Non-pigmented ciliary epithelial cell (primary cell): ENCODE measurements at places on chromosomes 16 and 17.

DNA sequence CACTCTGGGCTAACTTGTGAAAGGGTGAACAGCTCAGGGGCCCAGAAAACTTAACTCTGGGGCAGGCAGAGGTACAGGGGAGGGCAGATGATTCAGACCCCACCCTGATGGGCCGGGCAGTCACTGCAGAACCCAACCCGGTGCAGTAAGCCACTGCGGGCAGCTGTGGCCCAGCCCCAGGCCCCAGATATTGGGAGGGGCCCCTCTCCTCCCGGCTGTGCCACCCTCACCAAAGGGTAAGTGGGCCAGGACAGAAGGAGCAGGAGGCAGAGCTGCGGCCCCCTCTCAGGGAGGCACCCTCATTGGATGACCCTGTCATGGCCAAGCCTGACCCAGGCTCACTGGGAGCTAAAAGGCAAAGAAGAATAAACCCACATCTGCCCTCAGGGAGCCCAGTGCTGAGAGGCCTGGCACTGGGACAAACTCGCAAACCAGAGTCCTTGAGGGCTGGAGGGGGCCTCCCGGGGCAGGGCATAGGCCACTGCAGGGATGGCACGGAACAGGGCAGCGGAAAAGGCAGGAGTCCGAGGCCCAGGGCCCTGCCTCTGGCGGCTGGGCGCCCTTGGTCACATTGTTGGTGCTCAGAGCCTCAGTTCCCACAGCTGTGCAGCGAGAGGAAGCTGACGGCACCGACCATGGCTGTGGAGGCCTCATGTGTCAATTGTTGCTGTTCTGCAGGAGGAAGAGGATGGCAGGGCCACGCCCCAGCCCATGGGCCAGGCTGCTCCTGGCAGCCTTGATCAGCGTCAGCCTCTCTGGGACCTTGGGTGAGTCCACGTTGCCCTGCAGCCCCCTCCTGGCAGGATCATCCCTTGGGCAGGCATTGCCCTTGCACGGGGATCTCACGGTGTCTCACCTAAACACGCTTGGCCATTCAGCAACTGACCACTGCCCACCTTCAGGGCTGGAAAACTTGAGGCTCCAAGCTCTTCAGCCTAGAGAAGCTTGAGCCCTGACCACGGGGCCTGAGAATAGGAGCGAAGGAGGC lies 3.1 kb downstream of the ITGB4 start:
- DNase-seq, result no peak

DNA sequence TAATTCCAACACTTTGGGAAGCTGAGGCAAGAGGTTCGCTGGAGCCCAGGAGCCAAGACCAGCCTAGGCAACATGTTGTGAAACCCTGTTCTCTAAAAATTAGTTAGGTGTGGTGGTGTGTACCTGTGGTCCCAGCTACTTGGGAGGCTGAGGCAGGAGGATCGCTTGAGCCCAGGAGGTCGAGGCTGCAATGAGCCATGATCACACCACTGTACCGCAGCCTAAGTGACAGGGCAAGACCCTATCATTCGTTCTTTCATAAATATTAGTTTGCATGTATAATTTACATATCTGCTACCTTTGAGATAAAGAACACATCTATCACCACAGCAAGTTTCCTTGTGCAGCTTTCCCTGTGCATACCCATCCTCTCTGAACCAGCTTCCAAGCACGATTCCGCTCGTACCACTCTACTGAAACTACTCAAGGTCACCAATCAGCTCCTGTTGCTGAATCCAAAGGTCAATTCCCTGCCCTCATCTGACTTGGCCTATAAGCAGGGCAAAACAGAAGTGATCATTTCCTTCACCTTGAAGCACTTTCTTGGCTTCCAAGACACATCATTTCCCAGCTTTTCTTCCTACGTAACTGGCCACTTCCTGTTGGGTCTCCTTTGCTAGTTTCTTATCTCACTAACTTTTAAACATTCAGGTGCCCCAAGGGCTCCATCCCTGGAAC lies 49.1 kb downstream of the GRB2 start:
- DNase-seq, result no peak

GRCh38 chr17:58587713-58588117 lies 73.3 kb upstream of the MTMR4 start:
- DNase-seq, result no peak

- DNase-seq, result no peak
These were observed 61.4 kb downstream of the SRL start for GRCh38 chr16:4180511-4180910.

- no peak for DNase-seq
These were observed 478.8 kb downstream of the NPIPA7 start for GRCh38 chr16:16857603-16858283.

DNA sequence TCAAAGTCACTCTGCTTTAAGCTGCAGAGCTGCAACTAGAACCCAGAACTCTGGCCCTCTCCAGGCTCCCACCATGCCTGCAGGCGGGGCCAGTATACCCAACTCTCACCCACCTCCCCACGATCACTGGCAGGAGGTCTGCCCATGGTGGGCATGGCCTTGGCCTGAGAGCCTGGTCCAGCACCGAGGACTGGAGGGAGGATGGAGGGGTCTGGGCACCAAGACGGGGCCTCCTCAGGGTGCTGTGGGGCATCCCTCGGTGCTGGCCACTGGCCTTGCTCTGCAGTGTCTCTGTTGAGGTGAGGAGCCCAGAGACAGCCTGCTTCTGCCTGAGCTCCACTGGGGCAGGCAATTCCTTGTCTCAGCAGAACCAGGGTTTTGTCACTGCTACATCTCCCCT lies 1.5 kb upstream of the KRT16 start:
- no peak for DNase-seq

DNA sequence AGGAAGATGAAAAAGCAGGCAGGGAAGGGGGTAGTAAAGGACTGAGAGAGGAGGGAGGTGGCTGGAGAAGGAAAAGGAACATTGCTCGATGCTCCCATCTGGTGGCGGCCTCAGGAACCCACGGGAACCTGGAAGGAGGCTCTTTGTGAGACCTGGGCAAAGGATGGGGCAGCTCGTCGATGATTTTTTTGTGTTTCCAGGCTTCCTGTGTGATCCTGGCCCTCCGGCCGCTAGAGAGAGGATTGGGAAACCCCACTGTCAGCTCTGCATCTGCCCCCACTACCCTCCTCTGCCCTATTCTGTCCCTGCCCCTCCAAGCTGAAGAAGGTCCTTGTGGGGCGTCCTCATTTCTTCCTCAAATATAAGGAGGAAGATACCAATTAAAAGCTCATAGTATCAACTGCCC lies 6.6 kb downstream of the WFIKKN2 start:
- no peak for DNase-seq

DNA sequence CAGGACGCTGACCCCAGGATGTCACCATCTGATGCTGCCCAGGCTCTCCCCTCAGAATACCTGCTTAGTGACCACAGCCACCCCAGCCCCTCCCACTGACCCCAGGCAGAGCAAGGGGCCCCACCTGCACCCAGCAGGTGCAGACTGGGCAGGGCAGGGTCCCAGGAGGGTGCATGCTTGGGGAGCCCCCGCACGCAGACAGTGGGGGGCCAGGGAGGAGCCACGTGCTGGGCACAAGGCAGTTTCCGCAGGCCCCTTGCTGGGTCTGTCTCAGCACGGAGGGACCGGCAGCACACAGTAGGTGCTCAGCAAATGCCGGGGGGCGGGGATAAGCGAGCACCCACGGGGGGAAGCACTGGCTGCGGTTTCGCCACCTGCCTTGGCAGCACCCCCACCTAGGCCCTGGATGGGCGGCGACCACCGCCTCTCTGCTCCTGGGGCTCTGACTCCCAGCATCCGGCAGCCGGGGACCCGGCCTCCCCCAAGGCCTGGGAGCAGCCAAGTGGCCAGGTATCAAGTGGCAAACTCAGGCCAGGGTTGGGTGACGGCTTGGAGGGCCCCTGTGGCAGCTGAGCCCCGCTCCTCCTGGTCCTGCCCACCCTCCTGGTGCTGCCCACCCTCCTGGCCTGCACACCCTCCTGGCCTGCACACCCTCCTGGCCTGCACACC lies 18.7 kb upstream of the SSTR5 start:
- DNase-seq, result no peak

GRCh38 chr16:66322174-66322573 lies 44.3 kb upstream of the CDH5 start:
- DNase-seq, result no peak

DNA sequence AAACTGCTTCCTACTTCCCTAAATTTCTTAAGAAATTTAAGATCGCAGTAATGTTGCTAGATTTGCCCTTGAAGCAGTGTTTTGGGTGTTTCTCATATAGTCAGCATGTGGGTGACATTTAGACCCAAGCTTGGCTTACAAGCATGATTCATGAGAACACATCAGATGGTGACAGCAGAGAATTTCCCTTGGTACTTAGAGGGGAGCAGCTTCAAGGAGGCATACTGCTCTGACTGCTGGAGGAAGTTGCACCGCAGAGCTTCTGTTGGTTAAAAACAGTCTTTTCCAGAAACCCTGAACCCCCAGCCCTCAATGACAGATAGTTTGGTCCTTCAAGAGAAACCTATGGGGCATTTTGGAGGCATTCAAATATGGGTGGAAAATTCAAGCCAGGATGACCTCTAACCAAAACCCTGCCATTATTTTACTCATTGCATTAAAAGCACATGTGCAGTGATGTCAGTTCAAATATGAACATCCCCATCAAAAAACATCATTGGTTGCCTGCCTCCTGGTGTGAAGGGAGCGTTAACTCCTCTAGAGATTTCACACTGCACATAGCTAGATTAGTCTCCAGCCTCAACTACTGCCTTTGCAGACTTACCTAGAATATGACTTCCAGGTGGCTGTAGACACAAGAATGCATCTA lies 201.5 kb upstream of the CACNG5 start:
- DNase-seq, result peak; percentile 24

DNA sequence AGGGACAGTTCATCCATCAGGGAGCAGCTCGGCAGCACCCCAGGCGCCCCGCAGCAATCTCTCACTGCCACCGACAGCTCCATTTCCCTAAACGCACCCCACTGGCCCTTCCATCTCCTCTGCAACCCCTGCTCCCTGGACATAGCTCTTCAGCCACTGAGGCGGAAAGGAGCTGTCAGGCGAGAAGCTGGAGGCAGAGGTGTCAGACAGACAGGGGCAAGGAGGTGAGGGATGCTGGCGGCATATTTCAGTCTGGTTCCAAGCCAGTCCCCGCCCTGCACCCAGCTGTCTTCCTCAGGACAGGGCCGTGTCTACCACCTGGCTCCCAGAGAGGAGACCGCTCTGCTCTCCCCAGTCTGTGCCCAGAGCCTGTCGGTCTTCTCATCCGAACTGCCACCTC lies 9.7 kb downstream of the ACLY start:
- no peak for DNase-seq

- DNase-seq, result no peak
These were observed 74.2 kb upstream of the KSR1 start for GRCh38 chr17:27382025-27382424.

GRCh38 chr17:302300-302698 lies 50.3 kb downstream of the RPH3AL start:
- DNase-seq, result no peak

DNA sequence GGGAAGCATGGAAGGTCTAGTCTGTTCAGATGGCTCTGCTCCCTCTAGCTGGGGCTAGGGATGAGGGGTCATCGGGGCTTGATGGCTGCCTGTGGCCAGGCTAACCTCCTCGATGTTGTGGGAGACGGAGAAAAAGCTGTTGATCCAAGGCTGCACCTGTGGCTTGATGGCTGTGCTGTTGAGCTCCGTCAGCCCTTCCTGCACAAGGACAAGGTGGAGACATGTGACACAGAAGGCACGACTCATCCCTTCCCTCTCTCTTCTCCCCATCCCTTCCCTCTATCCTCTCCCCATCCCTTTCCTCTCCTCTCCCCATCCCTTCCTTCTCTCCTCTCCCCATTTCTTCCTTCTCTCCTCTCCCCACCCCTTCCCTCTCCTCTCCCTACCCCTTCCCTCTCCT lies 28.2 kb downstream of the FCSK start:
- no peak for DNase-seq

- DNase-seq, result no peak
These were observed 325.8 kb upstream of the CCL2 start for GRCh38 chr17:33929181-33929724.

GRCh38 chr16:27701381-27701780 lies 151.4 kb downstream of the KATNIP start:
- DNase-seq, result no peak

DNA sequence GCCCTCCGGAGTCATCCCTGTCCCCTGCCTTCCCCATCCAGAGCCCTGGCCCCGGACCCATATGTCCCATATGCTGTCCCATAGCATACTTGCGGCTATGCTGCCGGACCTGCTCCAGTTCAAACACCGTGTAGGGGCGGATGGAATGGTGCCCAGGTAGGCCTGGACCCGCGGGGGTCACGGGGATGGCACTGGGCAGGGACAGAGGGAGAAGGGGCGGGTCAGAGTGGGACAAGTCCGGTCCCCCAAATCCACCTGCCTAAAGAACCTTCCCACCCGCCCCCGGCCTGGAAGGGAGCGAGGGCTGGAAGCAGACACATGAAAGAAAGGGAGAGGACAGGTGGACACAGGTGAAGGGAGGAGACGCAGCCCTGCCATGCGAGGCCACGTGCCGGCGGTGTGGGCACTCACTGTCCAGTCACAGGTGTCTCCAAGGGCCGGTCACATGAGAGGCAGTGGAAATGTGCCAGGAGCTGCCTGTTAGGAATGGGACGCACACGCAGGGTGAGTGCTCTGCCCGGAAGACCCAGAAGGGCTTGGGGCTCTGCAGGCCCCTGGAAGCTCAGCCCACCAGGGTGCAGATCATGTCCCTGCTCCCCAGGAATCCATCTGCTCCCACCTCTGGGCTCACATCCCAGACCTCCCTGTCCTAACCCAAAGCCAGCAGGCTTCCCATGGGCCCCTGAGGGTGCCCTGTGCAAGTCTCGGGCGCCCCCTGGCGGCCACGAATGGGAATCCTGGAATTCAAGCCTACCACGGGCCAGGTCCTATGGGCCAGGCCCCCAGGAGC lies 14.0 kb downstream of the UBALD2 start:
- DNase-seq, result no peak

DNA sequence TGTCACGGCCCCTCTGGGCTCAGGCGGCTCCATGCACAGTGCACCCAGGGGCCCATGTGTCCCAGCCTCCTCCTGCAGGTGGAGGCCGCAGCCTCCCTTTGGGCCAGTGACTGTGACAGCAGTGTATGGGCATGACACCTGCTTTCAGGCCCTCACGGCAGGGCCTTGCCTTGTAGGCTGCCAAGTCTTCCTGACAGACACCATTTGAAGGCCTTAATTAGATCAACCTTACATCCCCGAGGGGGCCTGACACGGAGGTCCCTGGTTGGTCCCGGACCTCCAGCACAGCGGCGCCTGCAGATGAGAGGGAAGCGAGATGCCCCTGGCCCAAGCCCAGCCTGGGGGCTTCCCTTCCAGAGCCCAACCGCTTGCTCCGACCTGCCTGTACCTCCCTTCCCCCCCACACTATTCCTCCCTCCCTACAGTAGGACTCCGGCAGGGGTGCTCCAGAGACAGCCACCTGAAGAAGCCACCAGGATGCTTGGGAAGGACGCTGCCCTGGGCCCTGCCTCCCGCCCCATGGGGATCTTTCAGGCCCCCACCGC lies 31.9 kb downstream of the BAIAP2 start:
- DNase-seq, result no peak

DNA sequence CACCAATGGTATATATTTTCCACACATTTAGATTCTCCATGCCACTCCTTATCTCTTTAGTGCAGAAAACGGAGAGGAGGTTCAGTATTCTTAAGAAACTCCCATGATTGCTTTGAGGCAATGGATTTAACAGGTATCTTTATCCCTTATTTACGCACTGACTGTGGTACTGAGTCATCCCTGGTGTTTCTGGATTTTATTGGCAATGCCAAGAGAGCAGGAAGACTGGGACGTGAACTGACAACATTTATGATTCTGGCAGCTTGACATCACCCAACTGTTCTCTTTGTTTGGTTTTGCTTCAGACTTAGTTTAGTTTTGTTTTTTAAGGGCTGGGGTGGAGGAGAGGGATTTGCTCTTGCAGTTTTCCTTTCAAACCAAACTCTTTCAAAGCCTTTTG lies 131.4 kb downstream of the WWOX start:
- no peak for DNase-seq
